ENCODE measurements at places on chromosomes 11 and 22. TPM values are rescaled to one million over a fixed set of nuclear protein-coding genes. Genes with fewer than 3 reads are reported as not detected.

Gene PLEKHA7
- 51.3 TPM for total RNA-seq

Gene OR1S1
- total RNA-seq: not detected

Gene EFCAB6
- total RNA-seq: 0.39 TPM

Gene C22orf42
- total RNA-seq: not detected

Gene SLC5A12
- not detected for total RNA-seq

Gene NAV2
- 36.8 TPM for total RNA-seq
